ENCODE measurements at places on chromosomes 2 and 18. TPM values are rescaled to one million over a fixed set of nuclear protein-coding genes. Genes with fewer than 3 reads are reported as not detected.

DNA sequence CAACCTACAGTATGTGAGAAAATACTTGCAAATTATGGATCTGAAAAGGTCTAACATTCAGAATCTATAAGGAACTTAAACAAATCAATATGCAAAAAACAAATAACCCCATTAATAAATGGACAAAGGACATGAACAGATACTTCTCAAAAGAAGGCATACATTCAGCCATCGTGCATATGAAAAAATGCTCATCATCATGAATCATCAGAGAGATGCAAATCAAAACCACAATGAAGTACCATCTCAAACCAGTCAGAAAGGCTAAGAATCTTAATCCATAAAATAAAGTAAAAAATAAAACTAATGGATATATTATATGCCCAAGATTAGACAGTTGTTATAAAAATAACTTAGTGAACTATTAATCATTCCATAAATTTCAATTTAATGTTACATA lies 154.0 kb downstream of the CALCRL start:
- DNase-seq: no peak

DNA sequence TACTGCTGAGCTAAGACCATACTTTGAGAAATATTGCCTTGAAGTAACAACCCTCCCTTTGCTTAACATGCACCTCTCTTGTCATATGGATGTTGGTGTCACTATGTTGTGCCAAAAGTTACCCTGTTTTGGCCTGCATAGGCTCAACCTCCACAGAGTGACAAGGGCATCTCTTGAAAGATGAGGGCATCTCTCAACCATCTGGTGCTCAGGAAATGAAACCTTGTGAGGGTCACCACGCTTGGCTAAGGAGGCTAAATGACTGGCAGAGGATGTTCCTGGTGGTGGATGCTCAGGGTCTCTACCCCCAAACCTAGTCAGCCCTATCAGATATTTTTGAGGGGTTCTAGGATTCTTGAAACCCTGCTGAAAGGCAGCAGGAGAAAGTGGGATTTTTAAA lies 2.3 kb downstream of the LHCGR start:
- DNase-seq: no peak

- DNase-seq: no peak
Measured at GRCh38 chr2:206004004-206004693, 81.8 kb downstream of the INO80D start.

Gene CCDC85A
- 1.5 TPM for total RNA-seq

DNA sequence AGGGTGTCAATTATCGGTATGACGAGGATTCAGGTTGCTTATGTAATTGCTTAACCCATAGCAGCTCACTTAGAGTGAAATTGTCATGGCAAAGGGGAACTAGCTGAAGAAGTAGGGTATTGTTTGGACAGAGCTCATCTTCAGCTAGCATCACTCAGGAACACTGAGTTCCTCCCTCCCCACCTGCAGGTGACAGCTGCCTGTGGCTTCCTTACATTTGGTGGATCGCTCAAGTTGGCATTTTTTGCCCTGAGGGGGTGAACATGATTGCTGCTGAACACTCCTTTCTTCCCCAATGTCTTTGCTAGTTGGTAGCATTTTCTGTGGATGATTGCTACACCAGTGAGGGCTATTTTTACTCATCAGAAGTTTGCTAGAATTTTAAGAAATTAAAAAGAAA lies 86.7 kb upstream of the THUMPD2 start:
- no peak for DNase-seq

GRCh38 chr2:122516775-122517174 lies 761.3 kb downstream of the TSN start:
- no peak for DNase-seq

Gene PLEK
- total RNA-seq: 3.7 TPM

- DNase-seq: no peak
Measured at GRCh38 chr2:46000660-46001059, 296.5 kb upstream of the EPAS1 start.

GRCh38 chr2:126764686-126765265 lies 108.8 kb downstream of the GYPC start:
- DNase-seq: no peak

Gene NAT8
- not detected for total RNA-seq

Gene SERPINB4
- total RNA-seq: not detected

GRCh38 chr2:28000287-28000686 lies 109.8 kb downstream of the BABAM2 start:
- no peak for DNase-seq

- DNase-seq: no peak
Measured at GRCh38 chr2:149490296-149490695, 97.3 kb downstream of the MMADHC start.

Gene ATL2
- total RNA-seq: 87.2 TPM

Gene HOXD4
- 22.4 TPM for total RNA-seq

DNA sequence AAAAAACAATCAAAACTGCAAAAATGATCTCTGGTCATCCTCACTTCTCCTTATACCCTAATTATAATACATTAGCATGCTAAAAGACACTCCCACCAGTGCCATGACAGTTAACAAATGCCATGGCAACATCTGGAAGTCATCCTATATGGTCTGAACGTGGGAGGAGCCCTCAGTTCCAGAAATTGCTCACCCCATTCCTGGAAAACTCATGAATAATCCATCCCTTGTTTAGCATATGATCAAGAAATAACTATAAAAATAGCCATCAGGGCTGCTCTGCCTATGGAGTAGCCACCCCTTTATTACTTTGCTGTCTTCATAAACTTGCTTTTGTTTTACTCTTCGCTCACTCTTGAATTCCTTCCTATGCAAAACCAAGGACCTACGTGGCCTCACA lies 5.7 kb upstream of the C2orf80 start:
- no peak for DNase-seq

Gene HOXD1
- 11.1 TPM for total RNA-seq

DNA sequence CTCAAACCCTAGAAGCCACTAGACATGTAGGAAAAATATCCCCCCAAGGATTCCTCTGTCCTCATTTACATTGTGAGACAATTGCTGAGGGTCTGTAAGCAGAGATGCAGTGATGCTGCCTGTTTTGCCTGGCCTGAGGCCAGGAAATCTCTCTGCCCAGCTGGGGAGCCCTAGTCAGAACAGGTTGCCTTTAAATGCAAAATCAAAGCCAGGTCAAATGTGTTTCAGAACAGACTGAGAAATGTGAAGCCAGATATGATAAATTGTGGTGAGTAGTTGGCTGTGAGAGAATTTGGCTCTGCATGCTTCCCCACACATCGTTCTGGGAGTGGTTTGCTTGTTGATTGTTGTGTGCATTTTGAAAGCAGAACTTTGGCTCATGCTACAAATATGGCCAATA lies 38.4 kb upstream of the NXPH2 start:
- no peak for DNase-seq

DNA sequence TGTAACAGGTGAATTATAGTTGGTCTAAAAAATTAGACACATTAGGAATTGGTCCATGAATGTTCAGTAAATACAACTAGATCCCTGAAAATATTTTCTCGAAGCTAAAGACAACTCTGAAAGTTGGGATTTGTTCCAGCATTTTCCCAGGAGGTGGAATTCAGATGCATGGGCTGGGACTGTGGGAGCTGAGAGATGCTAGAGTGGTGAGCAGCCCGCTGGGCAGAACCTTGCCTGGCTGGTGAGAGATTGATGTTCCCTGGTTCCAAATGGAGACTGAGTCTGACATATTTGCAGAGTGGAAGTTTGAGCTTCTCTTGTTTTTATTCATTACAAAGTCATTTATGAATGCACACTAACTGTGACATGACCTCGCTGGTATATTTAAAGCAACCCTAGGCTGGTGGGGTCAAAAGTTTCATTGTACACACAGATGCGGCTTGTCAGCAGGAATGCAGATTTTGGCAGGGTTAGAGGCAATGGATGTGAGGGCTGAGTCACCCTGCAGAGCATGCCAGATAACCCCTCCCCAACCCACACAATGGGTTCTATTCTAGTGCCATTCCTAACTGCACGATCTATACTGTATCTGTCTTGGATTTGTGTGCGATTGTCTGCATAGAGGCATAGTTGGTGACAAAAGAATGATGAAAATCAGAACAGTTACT lies 23.5 kb upstream of the TMEM178A start:
- DNase-seq: no peak

- no peak for DNase-seq
Measured at GRCh38 chr2:197078535-197078934, 152.0 kb upstream of the PGAP1 start.

DNA sequence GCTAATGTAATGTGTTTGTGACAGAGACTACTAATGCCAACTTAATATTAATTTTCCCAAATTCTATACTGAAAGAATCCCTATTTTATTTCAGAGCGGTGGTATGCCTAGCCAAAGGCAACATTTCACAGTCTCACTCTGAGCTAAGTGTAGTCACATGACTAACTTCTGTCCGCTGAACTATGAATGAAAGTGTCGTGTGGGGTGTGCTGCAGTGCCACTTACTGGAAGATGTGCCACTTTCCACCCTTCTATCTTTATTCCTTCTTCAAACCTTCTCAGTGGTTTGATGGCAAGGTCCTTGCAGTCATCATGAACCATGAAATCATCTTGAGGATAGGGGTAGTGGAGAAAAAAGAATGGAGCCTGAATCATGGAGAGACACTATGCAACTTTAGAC lies 47.3 kb upstream of the C1D start:
- DNase-seq: no peak

DNA sequence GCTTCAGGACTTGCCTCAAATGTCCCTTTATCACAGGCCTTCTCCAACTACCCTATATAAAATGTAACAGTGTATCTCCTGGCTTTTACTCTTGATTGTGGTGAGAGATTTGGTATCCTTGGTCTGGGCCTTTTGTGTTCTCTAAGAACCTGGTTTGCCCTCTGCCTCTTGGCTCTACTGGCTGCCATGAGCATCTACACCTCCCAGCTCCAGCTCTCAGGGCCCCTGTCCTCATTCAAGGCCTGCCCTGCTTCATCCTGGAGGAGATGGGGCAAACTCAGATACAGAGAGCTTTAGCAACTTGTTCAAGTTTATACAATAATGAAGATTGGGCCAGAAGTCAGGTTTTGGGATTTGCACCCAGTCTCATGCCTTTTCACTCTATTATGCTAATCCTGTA lies 45.0 kb downstream of the QPCT start:
- DNase-seq: no peak

Gene REG1B
- not detected for total RNA-seq

Gene AGXT
- total RNA-seq: 0.31 TPM

Gene GKN2
- total RNA-seq: not detected

Gene CCL20
- 2.3 TPM for total RNA-seq

- DNase-seq: peak; percentile 26
Measured at GRCh38 chr2:129901754-129902415, 77.6 kb upstream of the RAB6C start.

Gene TCF7L1
- 15.5 TPM for total RNA-seq

Gene NFU1
- 39.4 TPM for total RNA-seq

Gene OR6B3
- total RNA-seq: not detected

- DNase-seq: no peak
Measured at GRCh38 chr2:240590681-240591111, 4.2 kb downstream of the CAPN10 start.

DNA sequence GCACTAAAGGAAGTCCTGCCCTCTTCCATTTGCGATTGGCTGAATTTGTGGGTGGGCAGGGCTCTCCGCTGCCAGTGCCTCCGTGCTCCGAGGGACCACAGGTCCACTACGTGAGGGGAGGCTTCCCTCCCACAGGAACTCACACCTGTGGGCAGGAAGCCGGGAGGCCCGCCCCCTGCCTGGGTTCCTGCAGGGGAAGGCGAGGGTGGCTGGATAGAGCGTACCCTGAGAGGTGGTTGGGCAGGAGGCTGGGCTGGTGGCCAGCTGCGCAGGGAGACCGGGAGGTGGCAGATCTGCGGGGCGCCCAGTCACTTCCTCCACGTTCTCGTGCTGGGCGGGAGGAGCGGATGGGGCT lies 47.0 kb upstream of the PTH2R start:
- DNase-seq: no peak

DNA sequence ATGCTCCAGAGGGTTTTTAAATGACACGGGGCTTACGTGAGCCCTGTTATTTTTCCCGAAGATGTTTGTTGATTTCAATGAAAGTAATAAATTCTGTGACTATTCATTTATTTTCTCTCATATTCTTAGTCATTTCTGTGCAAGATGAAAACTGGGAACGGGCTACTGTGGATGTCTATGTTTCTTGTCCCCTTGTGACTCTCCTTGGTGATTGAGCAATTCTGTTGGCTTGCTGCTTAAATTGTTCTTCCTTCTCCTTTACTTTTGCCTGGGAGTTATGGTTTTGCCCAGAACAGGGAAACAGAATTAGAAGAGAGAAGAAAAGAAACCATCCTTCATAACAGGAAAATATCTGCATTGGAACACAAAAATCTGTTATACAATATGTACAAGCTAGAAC lies 508.2 kb upstream of the DSEL start:
- DNase-seq: no peak

Gene GPR35
- 1.6 TPM for total RNA-seq

- DNase-seq: no peak
Measured at GRCh38 chr2:149773006-149773405, 185.4 kb upstream of the MMADHC start.

Gene KCNE4
- total RNA-seq: 9.1 TPM

DNA sequence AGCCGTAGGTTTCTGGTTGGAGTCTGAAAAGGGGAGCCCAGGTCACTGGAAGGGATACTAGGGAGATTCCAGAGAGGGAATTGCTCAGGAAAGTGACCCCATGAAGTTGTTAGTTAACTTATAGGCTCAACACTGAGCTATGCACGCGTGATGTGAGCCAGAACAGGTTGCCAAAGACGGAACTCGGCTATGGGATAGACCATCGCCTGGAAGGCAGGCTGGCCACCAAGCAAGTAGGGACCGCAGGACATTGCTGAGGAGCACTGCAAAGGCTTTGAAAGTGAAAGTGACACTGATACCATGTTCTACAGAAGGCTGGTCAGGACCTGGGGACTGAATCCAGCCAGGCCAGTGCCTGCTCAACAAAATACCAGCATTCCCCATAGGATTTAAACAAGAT lies 7.3 kb downstream of the FARP2 start:
- DNase-seq: no peak

DNA sequence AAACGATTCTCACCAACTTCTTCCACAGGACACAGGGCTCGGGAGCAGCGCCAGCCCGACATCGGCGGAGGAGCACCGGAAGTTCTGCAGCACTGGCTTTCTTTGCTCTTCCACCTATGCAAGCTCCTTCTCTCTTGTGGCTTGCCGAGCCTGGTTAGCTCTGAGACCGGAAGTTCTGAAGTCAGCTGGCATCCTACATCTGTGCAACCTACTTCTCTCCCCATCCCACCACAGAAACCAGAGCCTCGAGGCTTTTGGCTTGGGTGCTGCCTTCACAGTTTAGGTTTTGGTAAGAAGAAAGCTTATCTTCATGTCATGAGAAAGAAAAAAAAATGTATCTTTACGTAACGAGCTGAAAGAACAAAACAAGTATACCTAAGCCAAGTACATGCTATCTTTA lies 111.7 kb downstream of the ANKRD44 start:
- peak; percentile 61 for DNase-seq

Gene AFF3
- 25.6 TPM for total RNA-seq

Gene BOK
- total RNA-seq: 16.0 TPM

Gene CKAP2L
- 1.2 TPM for total RNA-seq

- DNase-seq: no peak
Measured at GRCh38 chr2:74982577-74982976, 24.1 kb downstream of the POLE4 start.

DNA sequence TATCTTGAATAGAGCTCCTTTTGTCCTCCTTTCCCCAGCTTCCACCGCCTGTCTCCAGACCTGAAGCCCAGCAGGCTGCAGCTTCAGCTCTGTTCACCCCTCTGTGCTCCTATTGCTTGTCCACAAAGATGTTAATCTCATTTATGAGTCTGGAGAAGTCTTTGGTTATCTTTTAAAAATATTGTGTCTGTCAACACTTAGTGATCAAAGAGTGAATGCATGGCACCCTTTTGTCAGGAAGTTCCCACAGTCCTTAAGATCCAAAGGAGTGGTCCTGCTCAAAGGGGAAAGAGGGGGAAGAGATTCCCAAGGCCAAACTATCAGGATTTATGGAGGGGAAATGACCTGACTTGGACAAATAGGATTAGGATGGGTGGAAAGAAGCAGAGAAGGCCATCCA lies 118.9 kb downstream of the ACAA2 start:
- DNase-seq: no peak
